Left colon (tissue), 2 donors: ENCODE measurements at places on chromosomes 11 and 22.

GRCh38 chr11:110631551-110631950, 80.7 kb downstream of the ARHGAP20 start:
- no peak for DNase-seq

GRCh38 chr11:45247433-45247832, 38.7 kb downstream of the SYT13 start:
- no peak for DNase-seq

GRCh38 chr22:22487869-22488597, 20.5 kb downstream of the ZNF280B start:
- no peak for DNase-seq

DNA sequence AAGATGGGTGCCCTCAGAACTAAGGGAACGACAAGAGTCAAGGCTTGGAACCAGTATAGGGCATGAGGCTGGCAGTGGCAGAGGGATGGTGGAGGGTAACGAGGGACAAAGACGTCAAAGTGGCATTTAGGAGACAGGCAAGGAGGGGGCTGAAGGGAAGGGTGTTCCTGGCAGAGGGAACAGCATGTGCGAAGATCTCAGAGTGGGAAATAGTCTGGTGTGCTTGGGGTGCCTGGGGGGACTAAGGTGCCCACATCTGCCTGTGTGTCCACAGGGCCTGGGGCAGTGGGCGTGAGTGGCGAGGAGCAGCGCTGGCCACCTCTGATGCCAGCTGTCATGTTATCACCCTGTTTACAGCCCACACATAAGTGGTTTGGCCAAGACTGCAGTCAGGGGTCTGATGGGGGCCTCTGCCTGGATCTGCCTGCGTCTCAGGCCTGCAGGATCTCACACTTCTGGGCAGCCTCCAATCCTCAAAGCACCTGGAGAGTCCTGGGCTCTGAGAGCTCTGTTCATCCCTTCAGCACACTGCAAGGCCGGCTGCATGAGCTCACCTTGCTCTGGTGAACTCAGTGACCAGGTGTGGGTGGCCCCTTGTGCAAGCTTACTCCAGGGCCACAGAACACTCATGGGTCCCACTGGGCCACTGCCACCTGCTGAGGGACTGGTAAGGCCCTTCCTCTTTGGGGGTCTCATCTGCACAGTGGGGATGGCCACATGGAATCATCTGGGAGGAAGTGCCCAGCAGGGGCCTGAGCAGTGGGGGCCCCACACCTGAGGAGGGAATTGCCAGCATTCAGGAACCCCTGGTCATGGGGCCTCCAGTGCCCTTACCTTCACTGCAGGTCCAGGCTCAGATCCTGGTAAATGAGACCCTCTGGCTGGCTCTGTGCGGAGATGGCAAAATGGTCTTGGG, 89.7 kb upstream of the SHISAL1 start:
- DNase-seq, result no peak

GRCh38 chr22:46047841-46048595, 71.1 kb upstream of the WNT7B start:
- DNase-seq, result peak; percentile 30
